ENCODE measurements at places on chromosomes 1 and 21. TPM values are rescaled to one million over a fixed set of nuclear protein-coding genes. Genes with fewer than 3 reads are reported as not detected.

SPATC1L gene
- 3.6 TPM for total RNA-seq

SLC2A5 gene
- total RNA-seq = 1.3 TPM

TFF2 gene
- total RNA-seq = not detected

FCRL6 gene
- not detected for total RNA-seq

IL22RA1 gene
- not detected for total RNA-seq

SLC9C2 gene
- total RNA-seq = not detected

All from urinary bladder (tissue), 4 donors.